WTC11 (cell line): ENCODE measurements at places on chromosomes 6 and 20.

DNA sequence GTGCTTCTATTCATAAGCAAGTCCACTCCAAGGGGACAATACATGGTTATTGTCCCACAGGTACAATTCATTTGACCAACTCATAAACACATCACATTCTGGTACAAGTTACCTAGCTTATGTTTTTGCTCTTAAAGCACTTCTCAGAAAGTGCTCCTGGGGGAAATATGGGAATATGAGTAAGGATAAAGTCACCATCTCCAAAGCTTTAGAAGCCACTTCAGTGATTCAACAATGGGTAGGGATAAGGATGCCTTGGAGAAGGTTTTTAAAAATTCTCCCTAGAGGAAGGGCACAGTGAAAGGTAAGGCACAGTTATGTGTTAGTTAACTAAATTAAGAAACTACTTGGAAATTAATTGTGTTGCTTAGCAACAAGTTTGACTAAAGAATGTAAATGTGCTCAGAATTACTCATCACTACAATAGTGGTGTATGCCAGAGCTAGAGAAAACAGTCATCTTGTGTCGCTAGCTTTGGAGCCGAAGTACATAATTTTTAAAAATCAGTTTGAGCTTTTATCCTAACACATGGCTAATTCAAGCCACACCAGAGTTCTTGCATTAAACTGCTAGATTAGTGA is 39.5 kb upstream of the LAMP5 start:
- DNase-seq = no peak

DNA sequence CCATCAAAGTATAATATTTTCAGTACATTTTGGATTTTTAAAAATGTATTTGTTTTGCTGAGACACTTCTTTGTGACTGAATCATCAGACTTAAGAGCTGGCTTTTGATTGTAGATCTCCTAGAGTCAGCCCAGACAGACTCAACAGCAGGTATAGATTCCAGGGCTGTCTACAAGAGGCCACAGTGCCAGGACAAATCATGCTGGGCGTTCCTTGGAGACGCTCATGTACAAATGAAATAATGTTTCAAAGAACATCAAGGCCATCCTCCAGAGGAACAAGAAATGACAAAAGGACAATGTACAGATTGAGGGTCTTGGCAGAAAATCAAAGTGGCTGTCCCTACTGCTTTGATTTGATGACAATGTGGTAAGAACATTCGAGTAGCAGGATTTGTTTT is 369.3 kb downstream of the GRIK2 start:
- DNase-seq = no peak

DNA sequence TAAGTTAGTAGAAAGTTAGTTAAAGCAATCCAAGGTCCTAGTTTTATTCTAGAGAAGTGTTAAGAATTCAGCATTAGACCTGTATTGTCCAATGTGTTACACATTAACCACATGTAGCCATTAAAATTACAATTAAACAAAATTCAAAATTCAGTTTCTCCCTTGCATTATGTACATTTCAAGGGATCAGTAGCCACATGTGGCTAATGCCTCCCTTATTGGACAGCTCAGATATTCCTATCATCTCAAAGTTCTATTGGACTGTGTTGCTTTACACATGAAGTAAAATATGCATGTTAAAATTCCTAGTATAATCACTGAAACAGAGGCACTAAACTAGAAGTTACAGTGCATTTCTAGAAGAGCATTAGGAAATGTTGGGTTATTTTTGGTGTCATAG is 107.2 kb upstream of the SCGN start:
- DNase-seq = no peak

DNA sequence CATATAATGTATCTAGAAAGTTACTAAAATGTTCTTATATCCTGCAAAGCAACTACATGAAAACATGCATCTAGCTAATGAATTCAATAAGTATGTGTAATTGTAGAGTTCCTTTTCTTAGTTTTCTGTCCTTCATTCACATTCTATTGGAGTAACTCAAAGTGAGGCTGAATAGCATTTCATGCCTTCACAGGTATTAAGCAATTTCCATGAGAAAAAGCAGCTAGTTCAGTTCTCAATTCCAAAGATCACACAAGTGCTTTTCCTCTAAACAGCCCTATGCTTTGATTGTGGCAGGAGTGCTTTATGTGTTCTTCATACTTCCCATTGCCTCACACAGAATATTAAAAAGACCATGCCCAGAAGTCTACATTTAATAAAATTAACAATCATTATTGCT is 274.9 kb downstream of the RFPL4B start:
- DNase-seq = no peak

DNA sequence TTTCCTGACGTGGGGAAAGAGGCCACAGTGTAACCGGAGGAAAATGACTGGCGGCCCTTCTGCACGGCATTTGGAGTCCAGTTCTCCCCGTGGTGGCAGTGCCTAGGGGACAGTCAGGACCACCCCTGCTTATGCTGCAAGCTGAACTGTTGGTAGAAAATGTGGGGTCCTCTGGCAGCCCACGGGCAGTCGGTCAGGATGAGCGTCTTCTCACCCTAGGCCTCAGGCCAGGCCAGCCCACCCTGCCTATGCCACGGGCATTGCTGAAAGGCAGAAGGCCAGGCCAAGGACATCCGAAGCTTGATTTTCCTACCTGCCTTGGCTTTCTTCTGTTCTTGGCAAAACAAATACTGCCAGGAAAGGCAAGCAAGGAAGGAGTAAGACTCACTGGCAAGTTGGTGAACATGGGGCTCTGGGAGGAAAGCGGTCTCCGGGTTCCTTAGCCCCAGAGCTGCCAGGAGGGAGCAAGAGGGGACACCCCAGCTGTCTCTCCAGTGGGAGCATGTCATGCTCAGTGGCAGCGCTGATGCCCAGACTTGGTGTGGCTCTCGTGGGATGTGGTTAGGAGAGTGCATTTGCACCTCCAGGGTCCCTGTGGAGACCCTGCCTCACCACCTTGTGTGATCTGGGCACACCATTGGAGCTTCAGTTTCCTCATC is 311.6 kb downstream of the QKI start:
- DNase-seq = no peak

GRCh38 chr6:85470023-85470410 is 20.1 kb downstream of the NT5E start:
- DNase-seq = no peak

DNA sequence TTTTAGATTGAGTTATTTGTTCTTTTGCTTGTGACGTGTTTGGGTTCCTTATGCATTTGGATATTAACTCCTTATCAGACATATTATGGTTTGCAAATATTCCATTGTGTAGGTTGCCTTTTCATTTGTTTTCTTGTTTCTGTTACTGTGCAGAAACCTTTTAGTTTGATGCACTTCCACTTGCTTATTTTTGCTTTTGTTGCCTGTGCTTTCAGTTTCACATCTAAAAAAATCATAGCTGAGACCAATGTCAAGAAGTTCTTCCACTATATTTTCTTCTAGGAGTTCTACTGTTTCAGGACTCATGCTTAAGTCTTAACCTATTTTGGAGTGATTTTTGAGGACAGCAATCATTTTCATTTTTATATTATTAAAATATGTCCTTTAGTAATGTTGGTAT is 113.5 kb downstream of the EPM2A start:
- DNase-seq = no peak

DNA sequence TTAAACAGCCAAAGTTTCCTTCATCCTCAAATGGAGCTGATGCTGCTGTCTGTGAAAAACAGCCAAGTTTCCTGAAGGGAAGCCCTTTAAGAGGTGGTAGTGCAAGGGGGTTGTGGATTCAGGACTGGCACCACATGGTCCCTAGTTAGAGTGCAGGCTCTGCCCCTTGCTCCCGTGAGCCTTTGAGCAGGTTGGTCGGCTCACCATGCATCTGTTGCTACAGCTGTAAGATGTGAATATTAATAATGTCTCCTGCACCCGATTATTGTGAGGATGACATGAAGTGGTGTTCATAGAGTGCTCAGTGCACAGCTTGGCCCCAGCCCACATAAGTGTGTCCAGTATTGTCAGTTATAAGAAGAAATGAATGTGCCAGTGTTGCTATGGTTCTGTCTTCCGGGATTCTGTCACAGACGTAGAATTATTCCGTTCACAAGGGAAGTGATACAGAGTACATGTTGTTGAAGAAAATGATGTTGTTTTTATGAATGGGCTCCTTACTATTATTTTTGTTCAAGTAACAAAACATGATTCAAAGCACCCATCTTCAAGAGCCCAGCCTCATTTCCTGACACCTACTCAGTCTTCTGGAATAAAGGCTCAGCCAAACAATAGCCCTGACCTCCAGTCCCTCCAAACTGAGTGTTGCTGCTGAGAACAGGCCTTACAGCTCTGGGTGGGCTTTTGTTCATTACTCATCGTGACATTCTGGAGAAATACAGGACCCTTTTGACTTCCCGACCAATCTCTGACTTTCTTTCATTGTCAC is 2.9 kb upstream of the PKIG start:
- DNase-seq = no peak
